ENCODE measurements at places on chromosomes 2 and 18. TPM values are rescaled to one million over a fixed set of nuclear protein-coding genes. Genes with fewer than 3 reads are reported as not detected.

CRYGC gene
- total RNA-seq: not detected

ERFE gene
- 14.8 TPM for total RNA-seq

EEF1B2 gene
- total RNA-seq: 568 TPM

MOGAT1 gene
- total RNA-seq: not detected

CENPA gene
- 27.1 TPM for total RNA-seq

TBC1D8 gene
- 34.0 TPM for total RNA-seq

ZSCAN30 gene
- 5.1 TPM for total RNA-seq

NAT8 gene
- not detected for total RNA-seq

MATN3 gene
- total RNA-seq: 0.15 TPM

LYPD6B gene
- total RNA-seq: not detected

SGPP2 gene
- total RNA-seq: not detected

SH3YL1 gene
- total RNA-seq: 10.7 TPM

SLC19A3 gene
- 1.1 TPM for total RNA-seq

KLHL41 gene
- total RNA-seq: 0.45 TPM

SULT1C4 gene
- total RNA-seq: not detected

SERPINB12 gene
- total RNA-seq: not detected

CRYBA2 gene
- total RNA-seq: not detected

MROH2A gene
- total RNA-seq: not detected

SMAD7 gene
- 17.0 TPM for total RNA-seq

COL4A3 gene
- total RNA-seq: not detected

PDCD1 gene
- not detected for total RNA-seq

LYPD1 gene
- total RNA-seq: 29.0 TPM

SIGLEC15 gene
- 0.29 TPM for total RNA-seq

IHH gene
- total RNA-seq: not detected
